ENCODE measurements at places on chromosomes 4 and X.

GRCh38 chrX:101449279-101449678 is 36.0 kb upstream of the ARMCX4 start:
- no peak for DNase-seq

DNA sequence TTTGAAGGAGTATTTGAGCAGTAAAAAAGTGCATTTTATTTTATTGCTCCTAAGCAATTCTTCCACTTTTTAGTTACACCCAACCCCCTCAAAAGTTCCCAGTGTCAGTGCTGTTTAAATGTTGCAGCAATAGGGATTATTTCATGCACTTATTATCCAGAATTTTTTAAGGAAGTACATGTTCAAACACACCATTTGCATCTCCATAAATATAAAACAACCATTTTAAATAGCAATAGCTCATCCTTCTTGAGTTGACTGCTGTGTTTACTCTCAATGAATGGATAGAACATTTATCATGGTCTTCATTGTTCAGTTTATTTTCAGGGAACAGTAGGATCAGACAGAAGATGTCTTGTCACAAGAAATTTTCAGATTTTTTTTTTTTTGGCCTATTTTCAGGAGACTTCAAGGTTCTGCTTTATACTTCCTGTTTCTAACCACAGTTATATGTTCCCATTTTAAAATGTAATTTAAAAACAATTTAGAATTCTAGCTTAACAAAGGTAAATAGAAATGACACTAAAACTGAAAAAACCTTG is 171.9 kb downstream of the TMA16 start:
- DNase-seq = no peak

DNA sequence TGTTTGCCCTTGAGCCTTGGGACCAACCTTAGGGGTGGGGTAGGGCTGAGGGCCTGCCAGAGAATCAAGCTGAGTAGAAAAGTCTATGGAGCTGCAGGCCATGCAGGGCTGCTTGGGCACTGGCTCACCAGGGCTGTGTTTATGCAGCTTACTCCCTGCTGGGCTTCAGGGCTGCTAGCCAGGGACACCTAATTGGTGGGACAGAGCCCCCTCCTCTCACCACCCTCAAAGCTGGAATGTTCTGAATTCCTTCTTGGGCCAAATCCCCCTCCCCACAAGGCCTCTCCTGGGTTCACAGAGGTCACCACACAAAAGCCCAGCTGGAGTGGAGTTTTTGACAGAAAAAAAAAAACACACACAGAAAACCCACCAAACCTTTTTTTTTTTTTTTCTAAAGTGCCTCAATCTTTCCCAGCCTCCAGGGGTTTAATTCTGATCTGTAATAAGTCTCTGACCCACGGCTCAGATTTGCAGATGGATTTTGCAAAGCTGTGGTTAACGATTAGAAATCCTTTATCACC is at the start of gene CLDN2:
Gene CLDN2 (plus strand): TSS at position 471 of the 521 bp plus-strand sequence. CDS start 7,827 bp downstream, outside the sequence.
- no peak for DNase-seq

DNA sequence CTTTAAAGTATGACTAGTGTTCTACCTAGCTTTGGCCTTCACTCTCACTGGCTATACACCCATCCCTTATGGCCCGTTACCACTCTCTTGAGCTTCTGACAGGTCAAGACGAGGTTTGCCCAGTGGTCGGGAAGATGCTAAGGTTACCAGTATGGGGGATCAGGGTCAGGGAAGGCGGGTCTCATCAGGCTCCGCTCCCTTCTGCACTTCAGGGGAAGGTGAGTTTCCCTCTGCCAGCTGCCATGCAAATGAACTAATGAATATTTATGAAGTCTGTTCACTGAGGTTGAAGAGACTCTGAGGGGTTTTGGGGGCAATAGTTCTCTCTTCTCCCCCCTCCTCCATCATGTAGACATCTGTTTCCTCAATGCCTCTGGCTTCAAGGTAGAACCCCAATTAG is 6.6 kb downstream of the EFNB1 start:
- no peak for DNase-seq

- DNase-seq = no peak
These were observed 582.6 kb downstream of the RAPGEF2 start for GRCh38 chr4:159685340-159686092.

GRCh38 chr4:139890816-139891215 is 225.2 kb downstream of the MGST2 start:
- no peak for DNase-seq

DNA sequence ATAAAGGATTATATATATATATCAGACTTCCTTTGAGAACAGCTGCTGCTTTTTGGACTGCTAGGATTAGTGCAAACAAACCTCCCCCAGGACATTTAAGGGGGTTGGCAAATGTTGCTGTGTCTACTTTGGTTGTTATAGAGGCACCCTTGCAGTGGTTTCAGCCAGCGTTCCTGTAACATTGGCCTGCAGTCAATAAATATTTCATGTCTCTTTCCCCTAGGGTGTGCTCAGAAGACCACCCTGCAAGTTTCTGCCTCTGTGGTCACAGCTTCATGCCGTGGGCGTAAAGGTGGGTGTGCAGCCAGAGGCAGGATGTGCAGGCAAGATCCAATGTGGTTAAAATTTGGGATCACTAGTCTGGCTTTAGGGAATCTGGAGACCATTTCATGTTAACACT is 28.9 kb downstream of the FGF5 start:
- no peak for DNase-seq

GRCh38 chrX:140440876-140441275 is 64.0 kb downstream of the SOX3 start:
- DNase-seq = no peak

GRCh38 chr4:170110285-170110672 is 20.5 kb upstream of the AADAT start:
- no peak for DNase-seq

GRCh38 chrX:107775734-107776511 is at the start of gene TSC22D3:
TSS of gene TSC22D3 (minus strand) at chrX:107775787. CDS start at chrX:107775419, 368 bp downstream.
- no peak for DNase-seq

Data from cerebellar nuclear complex (tissue), 1 donor.